Right lobe of liver (tissue), 6 donors: ENCODE measurements at places on chromosomes 12 and 14.

- DNase-seq: no peak
Measured at GRCh38 chr12:29427964-29428363, 47.0 kb upstream of the ERGIC2 start.

DNA sequence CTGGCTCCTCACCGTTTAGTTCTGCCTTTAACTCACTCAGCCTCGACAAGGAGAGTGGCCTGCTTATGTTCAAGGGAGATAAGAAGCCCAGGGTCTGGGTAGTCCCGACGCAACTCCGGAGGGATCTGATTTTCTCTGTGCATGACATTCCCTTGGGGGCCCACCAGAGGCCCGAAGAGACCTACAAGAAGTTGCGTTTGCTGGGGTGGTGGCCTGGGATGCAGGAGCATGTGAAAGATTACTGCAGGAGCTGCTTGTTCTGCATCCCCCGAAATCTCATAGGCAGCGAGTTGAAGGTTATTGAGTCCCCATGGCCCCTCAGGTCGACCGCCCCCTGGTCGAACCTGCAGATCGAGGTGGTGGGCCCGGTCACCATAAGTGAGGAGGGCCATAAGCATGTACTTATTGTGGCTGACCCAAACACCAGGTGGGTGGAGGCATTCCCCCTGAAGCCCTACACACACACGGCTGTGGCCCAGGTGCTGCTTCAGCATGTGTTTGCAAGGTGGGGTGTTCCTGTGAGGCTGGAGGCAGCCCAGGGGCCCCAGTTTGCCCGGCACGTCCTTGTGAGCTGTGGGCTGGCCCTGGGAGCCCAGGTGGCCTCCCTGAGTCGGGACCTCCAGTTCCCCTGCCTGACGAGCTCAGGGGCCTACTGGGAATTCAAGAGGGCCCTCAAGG lies 13.1 kb downstream of the CBLN3 start:
- DNase-seq: no peak

DNA sequence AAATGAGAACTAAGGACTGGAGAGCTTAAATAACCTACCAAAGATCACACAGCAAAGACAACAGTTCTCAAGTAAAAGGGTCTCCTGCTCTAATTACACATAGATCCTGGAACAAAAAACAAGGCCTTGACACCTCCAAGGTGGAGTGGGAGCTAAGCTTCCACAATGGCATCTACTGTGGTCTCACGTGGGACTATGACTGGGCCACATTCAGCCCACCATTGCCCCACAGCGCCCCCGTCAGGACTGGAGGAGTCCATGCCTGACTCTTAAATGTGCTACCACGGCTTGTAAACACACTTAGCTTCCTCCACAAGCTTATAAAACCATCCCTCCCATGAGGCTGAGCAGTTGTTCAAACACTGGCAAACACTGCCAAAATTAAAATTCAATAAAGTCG lies 88.5 kb downstream of the GCH1 start:
- no peak for DNase-seq

- peak; percentile 58 for DNase-seq
Measured at GRCh38 chr14:103124501-103125001, 1.3 kb downstream of the TNFAIP2 start.

DNA sequence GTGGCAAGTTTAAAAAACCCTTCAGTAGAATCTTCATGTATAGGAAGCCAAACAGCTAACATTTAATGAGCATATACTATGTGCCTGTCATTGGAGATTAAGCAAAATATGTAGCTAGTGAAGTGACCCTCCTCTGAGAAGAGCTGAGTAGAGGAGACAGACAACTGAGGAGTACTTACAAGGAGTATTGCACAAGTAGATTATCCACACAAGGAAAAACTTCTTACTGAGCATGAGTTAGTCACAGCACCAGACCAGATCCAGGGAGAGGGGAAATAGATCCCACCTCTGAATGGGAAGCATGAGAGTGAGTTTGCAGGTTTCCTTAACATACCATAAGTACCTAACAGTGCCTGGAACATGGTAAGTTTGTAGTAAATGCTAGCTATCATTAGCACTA lies 33.0 kb downstream of the FRMD6 start:
- no peak for DNase-seq

DNA sequence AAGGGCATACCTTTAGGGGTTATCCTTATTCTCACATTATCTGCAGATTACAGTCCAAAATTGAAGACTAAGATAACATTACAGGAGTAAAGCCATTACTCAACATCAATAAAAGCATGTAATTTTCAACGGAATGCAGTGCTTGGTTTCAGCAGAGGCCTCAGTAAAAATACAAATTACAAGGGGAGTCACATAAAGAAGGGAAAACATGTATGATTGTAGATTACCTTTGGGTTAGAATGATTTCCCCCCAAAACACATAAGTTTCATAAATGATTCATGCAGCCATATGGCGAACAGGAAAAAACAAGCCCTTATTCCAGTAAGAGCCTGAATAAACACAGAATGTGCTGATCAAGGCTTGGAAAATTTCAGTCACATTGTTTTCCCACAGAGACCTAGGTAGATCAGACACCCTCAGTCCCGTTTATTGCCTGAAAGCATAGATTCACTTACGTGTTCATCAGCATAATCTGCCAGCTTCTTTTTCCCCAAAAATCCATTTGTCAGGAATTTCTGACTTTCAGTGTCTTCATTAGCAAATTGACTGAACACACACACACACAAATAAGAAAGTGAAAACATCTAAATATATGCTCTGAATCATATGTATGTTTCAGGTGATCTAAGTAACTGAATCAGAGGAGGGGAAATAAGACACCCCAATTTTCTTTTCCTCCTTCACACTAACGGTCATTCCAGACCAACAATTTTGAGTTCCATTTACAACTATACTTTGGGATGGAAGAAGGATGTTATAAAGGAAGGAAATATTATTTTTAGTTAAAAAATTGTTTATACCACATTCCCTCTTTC lies 37.5 kb downstream of the SLC38A4 start:
- no peak for DNase-seq

GRCh38 chr12:71439613-71440344 lies at the start of gene LGR5:
TSS of gene LGR5 (plus strand) at chr12:71439798. CDS start at chr12:71440081, 283 bp downstream.
- no peak for DNase-seq

DNA sequence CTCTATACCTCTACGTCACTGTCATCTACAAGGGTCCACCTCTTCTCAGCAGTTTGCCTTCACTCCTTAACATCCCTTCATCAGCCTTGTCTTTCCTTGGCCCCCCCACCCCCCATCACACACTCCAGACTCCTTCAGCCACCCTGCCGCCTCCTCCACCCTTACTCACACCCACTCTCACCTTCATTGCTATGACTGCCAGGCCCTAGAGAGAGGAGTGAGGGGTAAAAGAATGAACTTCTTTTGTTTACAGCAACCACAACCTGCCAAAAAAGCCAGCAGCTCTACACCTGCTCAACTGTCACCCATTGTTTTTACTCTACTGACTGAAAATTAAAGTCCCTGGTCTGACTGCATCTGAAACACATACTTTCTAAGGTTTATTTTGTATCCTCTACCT lies 112.8 kb downstream of the DUSP6 start:
- DNase-seq: no peak

- DNase-seq: no peak
Measured at GRCh38 chr12:112096070-112096469, 12.5 kb downstream of the NAA25 start.

- DNase-seq: no peak
Measured at GRCh38 chr14:71273366-71273765, 366.1 kb downstream of the PCNX1 start.

GRCh38 chr12:109753054-109753401 lies 39.4 kb downstream of the FAM222A start:
- DNase-seq: peak; percentile 33

- no peak for DNase-seq
Measured at GRCh38 chr12:95099270-95099790, 25.9 kb upstream of the NR2C1 start.

GRCh38 chr12:108302403-108303311 lies 36.5 kb downstream of the CMKLR1 start:
- DNase-seq: no peak
